Activated CD4-positive, alpha-beta T cell treated with anti-CD3 and anti-CD28 coated beads, Interleukin-10, Interleukin-2, amounts not matched to agents 100 ng/mL and 50 ng/mL, durations not matched to agents 16 hours and 8 hours (primary cell): ENCODE measurements at places on chromosomes 1 and 21.

DNA sequence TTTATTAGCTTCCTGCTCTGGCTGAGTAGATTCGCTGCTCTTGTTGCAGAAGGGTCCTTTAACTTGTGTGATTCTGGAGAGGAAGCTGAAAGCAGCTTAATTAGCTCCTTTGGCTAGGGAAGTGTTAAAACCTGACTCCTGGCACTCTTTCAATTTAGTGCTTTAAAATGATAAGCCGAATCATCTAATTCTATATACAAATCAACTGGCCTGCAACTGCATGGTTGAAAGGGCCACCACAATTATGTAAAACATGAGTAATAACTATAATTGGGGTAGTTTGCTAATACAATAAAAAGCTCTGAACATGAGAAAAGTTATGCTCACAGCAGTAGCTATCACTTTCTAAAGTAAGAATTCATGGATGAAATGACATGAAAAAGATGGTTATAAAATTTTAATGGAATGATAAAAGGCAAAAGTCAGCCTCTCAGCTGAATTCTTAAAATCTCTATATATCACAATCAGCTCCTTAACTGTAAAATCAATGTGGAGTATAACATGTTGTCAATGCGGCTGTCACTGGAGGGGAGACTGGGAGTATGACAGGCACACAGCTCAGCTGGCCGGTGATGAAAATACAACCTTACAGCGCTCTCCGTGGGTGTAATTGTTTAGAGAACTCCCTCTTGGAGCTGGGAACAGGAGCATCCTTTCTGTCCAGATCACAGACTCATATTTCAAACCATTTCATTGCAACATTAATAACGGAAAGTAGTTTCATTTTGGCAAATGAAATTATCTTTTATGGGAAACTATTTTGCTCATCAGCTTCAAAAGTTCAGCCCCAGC is 324.4 kb downstream of the KCTD3 start:
- DNase-seq: no peak

- DNase-seq: no peak
Observed at GRCh38 chr1:112939810-112940209, 16.2 kb downstream of the SLC16A1 start.

DNA sequence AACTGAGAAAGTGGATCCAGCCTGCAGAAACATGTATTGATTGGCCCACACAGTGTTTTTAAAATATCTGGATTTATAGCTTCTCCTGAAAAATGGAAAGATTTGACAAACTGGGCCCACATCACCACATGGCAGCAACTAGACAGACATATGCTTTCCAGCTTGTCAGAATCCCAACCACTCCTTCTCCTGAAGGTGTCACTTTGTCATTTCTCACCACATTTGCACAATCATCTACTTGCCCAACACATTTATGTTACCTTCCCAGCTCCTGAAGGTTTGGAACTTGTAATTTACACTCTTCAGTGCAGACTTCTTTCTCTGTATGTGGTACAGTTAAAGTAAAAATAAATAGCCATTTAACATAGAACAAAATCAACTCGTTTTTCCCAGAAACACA is 126.1 kb upstream of the KIAA1614 start:
- DNase-seq: no peak

GRCh38 chr1:247357781-247358211 is 26.1 kb upstream of the ZNF496 start:
- no peak for DNase-seq

GRCh38 chr1:7659514-7659913 is 111.6 kb upstream of the VAMP3 start:
- DNase-seq: no peak

GRCh38 chr21:38170283-38170682 is 86.5 kb upstream of the KCNJ15 start:
- DNase-seq: peak; percentile 10

DNA sequence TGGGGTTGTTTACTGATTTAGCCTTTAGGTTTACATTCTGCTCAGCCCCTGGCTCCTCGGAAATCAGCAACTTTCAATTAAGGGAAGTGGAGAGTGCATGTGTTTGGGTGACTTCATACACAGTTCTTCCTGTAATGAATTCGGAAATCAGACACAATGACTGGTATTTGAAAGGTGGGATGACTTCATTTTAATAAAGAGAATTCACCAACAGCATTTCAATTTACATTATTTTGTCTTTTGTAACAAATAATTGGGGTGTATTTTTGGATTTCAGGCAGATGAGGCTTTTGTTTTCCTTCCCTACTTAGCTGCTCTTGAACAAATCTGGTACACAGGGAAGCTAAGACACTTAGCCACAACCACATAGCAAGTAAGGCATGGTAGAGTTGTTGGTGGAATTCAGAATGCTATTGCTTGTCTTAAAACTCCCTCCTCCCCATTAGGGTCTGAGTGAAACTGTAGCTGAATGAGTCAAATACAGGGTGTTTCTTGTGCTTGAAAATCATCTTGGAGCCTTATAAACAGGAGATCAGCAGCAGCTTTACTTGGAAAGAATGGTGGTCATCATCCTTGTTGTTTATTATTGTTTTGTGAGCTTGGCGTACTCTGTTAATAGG is 917 bp downstream of the STX12 start:
- DNase-seq: peak; percentile 37

- DNase-seq: no peak
Observed at GRCh38 chr1:85047472-85048295, 616 bp downstream of the MCOLN3 start.

GRCh38 chr1:114352797-114353196 is 158.2 kb downstream of the TRIM33 start:
- DNase-seq: no peak

- no peak for DNase-seq
Observed at GRCh38 chr1:237791592-237791991, 99.1 kb downstream of the ZP4 start.

DNA sequence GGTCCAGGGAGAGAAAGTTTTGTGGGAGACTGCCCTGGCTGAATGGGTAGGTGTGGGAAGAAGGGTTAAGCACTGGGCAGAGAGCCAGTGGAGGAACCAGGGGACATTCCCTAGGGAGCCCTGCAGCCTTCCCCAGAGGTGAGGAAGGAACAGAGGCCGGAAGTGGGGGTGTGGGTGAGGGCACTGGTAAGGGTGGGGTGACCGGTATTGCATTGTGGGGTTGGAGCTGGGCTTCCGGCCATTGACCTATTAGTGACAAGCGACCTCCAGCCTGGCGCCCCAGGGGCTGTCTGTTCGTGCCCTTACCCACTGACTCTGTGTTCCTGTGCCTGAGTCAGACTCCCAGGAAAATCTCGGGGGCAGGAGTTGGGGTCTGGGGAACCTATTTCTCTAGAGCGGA is 3.5 kb upstream of the TSPAN1 start:
- DNase-seq: no peak

DNA sequence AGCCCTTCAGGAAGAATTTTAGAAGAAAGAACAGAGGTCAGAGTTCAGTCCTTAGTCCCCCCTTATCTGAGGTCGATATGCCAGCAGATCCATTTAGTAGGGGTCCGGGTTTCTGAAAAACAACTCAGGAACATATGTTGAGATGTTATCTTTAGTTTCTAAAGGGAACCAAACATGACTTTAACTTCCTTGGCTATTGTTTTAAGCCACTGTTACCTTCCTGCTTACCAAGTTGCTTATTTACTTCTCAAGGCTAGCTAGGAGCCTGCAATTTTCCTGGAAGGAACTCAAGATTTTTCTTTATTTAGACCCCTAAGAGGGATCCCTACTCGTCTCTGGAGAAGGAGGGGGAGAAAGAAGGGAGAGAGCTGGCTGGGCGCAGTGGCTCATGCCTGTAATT is 54.3 kb downstream of the KCNC4 start:
- no peak for DNase-seq

DNA sequence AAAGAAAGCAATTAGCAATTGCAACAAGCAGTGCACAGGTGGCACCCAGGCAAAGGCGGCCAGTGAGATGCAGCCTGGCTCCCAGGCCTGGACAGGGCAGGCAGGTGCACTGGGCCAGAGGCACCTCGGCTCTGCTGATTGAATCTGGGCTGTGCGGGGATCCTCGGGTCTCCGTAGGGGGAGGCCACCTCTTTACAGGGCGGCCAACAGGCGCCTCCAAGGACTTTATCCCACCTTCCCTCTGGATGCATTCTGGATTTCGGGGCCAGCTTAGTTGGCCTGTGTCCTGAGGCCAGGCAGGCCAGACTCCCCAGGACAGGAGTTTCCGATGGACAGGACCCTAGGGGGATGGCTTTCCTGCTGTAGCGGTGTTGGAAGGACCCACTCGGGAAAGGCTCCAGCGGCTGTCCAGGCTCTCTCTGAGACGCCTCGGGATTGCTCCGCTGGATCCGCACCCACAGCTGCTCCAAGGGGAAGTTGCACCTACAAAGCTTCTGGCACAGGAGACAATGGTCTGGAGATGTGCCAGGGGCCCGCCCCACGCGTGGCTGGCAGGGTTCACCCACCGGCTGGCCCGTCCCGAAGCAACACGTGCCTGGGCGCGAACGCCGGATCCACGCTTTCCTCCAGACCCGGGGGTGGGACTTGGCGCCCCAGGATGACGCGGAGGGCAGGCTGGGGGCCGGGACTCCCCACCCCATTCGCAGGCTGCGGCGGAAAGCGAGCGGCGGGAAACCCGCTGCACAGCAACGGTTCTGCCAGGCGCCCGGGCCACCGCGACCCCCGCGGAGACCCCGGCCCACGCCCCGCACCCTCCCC is 810 bp downstream of the SLC19A1 start:
- peak; percentile 91 for DNase-seq

GRCh38 chr1:39170731-39171667 is 33.5 kb upstream of the MACF1 start:
- DNase-seq: no peak

DNA sequence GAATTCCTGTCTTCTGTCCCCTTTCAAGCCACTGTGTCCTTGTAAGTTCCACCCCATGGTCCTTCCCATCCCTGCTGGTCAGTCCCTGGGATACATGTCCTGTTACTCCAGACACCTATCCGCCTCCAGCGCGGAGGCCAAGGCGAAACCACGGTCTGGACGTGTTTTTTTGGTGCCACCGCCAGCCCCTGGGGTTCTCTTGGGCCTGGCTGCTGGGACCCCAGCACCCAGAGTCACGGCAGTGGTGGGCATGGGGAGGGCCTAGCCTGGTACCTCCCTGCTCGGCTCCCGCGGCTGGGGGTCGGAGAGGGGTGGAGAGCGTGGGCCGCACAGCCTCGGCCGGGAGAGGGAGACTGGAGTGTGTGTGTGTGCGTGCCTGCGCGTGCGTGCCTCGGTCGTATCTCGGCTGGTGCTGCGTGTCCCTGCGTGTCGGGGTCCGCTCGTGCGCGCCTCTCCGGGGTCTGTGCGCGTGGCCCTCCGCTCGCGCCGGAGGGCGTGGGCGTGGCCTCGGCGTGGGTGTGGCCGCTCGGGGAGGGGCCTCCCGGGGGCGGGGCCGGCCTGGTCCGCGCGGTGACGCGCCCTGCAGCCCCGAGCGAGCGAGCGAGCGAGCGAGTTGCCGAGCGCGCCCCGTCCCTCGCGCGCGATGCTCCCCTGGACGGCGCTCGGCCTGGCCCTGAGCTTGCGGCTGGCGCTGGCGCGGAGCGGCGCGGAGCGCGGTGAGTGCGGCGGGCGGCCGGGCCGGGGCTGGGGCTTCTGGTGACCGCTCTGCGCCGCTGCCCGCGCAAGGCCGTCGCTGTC is at the start of gene VWA1:
TSS of gene VWA1 (plus strand) at position 585 of the 798 bp plus-strand sequence. CDS start at position 644, 59 bp downstream.
- peak; percentile 79 for DNase-seq

DNA sequence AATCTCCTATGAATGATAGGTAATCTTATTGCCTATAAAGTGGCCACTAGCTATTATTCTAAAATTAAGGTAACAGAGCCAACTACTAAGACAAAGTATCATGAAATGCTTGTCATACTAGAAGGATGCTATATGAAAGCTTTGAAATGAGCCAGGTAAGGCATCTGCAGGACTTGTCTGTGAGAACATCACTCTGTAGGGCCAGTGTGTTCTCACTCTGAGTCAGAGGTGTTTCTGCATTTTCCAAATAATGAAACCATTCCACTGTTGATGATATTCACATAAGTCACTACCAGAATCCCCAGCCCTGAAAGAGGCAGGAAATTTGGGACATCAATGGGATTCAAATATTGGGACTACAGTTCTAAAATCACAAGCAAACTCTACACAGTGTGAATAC is 25.8 kb upstream of the GBP5 start:
- DNase-seq: peak; percentile 66

- no peak for DNase-seq
Observed at GRCh38 chr1:240609527-240610060, 2.4 kb downstream of the GREM2 start.

DNA sequence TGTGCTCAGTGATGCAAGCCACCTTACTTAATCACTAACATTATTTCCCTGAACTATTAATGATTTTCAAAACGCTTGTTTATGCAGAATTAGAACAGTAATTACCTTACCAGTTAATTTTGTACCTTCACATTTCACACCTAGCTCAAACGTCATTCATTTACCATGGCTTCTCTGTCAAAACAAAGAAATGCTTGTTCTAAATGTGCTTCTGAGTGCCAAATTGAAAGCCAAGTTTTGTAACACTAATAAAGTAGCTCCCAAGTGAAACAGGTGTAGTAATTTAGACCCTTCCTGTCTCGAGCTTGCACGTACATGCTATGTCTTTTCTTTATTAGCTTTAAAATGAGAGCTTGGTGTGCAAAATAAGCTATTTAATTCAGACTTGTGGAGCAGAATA is 533.7 kb upstream of the PKN2 start:
- DNase-seq: no peak

DNA sequence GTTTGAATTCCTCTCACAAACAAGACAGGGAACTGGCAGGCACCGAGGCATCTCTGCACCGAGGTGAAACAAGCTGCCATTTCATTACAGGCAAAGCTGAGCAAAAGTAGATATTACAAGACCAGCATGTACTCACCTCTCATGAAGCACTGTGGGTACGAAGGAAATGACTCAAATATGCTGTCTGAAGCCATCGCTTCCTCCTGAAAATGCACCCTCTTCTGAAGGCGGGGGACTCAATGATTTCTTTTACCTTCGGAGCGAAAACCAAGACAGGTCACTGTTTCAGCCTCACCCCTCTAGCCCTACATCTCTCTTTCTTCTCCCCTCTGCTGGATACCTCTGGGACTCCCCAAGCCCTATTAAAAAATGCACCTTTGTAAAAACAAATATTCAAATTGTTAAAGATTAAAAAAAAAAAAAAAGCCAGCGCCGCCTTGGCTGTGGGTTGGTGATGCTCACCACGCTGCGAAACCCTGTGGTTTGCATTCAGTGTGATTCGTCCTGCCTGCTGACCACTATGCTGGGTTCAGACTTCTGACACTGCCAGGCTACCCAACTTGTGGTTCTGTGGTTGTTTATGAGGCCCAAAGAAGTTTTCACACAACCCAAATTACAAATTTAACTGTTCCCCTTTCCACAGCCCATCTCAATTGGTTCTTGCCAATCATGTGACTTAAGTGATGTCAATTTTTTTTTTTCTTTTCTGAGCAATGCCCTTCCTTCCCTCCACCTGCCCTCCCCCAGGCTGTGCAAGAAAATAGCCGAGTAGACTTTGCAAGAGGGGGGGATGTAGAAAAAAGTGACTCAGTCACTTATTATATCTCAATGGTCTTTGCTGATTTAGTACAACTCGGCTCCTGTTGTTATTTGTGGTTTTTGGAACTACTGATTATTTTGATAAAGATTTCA is at the start of gene RUNX1:
TSS of gene RUNX1 (minus strand) at position 597 of the 912 bp plus-strand sequence.
- DNase-seq: peak; percentile 96

DNA sequence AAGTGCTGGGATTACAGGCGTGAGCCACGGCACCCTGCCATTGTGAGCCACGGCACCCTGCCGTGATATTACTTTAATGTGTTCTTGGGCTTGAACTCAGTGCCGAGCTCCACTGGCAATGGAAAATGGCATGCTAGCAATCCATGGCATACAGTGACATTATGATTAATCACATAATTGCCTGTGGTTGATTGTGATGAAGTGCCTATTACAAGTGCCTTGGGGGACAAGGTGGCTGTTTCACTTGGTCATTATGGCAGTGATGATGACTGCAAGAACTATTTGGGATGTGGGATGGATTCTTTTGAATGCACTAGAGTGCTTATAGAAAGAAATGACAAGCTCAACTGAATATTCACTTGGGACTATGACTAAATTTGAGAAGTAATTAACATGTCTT is 22.3 kb upstream of the HPCAL4 start:
- DNase-seq: no peak
